ENCODE measurements at places on chromosomes 6 and 20. TPM values are rescaled to one million over a fixed set of nuclear protein-coding genes. Genes with fewer than 3 reads are reported as not detected.

Gene OLIG3
- total RNA-seq = not detected

Gene SRMS
- not detected for total RNA-seq

Gene XKR7
- total RNA-seq = not detected

Gene C6orf163
- total RNA-seq = 1.6 TPM

Gene OR2H2
- total RNA-seq = not detected

Gene TREM2
- 0.35 TPM for total RNA-seq

Gene MEI4
- total RNA-seq = 0.73 TPM

Gene CPNE5
- 10.0 TPM for total RNA-seq

Gene ZMYND8
- total RNA-seq = 37.7 TPM

Gene TBXT
- not detected for total RNA-seq

Gene TRAPPC3L
- total RNA-seq = 0.11 TPM

Gene CAGE1
- not detected for total RNA-seq

DNA sequence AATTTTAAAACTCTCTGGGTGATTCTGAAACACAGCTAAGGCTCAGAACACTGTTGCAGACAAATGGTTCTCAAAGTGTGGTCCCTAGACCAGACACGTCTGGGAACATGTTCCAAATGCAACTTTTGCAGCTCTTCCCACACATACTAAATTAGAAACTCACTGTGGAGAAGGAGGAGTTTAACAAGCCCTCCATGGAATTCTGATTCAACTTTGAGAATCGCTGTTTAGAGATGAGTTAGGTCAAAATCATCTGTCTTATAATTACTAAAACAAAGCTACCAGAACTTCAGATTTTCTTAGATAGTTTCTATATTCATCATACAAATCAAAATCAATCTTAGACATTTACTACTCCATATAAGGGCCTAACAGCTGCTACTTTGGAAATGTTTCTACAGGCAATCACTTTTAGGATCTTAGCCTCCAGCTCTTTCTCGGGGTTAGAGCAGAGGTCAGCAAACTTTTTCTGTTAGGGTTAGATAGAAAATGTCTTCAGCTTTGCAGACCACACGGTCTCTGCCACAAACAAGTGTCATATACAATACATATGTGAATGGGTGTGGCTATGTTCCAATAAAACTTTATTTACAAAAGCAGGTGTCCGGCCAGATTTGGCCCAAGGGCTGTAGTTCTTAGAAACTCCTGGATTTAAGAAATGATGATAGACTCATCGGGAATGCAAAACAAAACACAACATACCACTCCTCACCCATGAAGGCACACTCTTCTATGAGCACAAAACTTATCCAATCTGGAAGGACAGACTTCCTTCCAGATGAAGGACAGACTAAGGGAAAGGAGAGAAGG is 50.0 kb upstream of the ARHGAP18 start:
- DNase-seq = no peak

DNA sequence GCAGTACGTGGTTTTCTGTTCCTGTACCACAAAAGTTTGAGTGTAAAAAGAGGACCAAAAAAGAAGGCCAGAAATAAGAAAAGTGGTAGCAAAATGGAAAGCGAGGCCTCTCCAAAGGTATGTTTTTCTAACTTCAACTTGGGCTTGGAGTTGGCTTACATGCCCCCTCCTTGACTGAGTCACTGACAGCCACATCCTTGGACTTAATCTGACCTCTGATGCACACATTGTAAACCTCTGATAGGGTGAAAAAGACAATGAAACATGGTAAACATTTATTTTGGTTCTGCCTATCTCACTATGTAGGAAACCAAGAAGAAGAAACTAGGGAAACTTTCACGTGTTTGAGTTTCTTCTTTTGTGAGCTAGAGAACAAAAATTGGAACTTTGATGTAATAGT is 503.2 kb upstream of the ID4 start:
- DNase-seq = no peak

DNA sequence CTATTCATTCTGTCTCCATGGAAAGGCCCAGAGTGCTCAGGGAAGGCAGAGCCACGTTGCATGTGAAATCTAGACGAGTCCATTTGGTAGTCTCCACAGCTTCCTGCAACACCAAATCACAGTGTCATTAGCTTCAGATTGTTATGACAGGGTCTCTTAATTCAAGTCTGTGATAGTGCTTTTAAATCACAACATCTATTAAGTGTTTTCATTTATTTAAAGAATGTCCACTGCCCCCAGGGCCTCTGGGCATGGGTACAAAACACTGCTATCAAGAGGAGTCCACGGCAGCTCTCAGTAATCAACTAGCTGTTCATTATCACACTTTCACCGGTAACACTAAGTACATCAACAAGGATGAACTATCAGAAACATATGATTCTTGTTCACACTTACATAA is 455.9 kb upstream of the JARID2 start:
- no peak for DNase-seq

DNA sequence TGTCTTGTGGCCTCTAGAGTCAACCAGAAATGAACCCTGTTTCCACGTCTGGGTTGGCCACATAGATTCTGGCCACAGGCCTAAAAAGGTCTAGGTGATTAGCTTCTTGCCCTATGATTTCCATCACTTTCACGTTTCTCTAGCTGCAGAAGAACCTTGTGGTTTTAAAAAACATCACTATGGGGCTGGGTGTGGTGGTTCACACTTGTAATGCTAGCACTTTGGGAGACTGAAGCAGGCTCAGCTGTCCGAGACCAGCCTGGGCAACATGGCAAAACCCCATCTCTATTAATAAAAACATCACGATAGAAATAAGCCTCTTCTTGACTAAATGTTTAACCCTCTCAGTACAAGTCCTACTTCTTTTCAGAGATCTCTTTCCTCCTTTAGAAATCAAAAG is 27.6 kb downstream of the POLR1C start:
- no peak for DNase-seq

- no peak for DNase-seq
Measured at GRCh38 chr6:99177736-99178135, 171.7 kb downstream of the FAXC start.

GRCh38 chr6:169157197-169158148 is 96.2 kb downstream of the THBS2 start:
- no peak for DNase-seq

- no peak for DNase-seq
Measured at GRCh38 chr6:38378801-38379200, 260.9 kb downstream of the BTBD9 start.

DNA sequence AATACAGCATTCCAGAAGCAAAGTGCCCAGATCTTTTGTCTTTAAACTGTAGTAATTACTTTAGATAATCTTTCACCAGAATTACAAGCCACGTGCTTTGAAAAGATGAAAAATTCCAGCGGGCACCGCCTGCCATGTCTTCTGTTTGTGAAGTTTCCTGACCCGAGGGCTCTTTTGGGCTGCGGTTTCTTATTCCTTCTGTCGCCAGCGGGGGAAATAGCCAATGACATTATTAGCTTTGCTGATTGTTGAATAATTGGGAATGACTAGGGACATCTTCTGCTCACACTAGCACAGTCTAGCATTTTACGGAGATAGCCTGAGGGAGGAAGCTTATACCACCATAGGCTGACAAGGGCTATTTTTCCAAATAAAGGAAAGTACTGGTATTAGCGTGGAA is 124.7 kb downstream of the SAMD5 start:
- DNase-seq = no peak

DNA sequence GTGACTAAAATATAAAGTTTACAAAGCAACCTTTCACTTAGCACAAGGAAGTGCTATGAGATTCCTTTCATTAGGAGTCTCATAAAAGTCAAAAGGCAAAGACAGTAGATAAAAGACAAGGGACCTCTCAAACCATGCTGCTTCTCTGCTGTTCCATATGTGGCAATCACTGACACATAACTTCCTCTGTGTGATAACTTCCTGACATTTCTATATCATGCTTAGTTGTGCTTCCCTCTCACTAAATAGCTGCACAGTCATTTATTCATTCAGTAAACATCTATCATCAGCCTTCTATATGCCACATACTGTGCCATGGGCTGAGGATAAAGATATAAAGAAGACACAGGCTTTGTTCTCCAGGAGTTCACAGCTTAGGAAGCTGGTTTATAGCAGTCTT is 214.8 kb upstream of the GRIK2 start:
- DNase-seq = no peak

GRCh38 chr6:70717038-70717801 is 49.5 kb downstream of the SMAP1 start:
- DNase-seq = no peak

- DNase-seq = no peak
Measured at GRCh38 chr20:49961413-49961812, 21.4 kb upstream of the SNAI1 start.

GRCh38 chr6:144248476-144249301 is 36.4 kb upstream of the UTRN start:
- no peak for DNase-seq

DNA sequence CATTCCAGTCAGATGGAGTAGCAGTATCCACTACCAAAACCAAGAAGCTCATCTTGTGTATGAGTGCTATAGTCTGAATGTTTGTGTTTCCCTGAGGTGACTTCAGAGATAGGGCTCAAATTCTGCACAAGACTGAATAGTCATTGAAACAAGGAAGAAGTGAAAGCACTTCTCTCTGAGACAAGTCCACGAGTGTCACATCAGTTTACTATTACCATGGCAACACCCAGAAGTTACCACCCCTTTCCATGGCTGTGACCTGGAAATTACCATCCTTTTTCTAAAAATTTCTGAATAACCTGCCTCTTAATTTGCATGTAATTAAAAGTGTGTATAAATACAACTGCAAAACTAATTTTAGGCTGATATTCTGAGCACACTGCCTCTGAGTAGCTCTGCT is 682.1 kb upstream of the ADGRB3 start:
- DNase-seq = no peak

- DNase-seq = no peak
Measured at GRCh38 chr6:44651604-44652003, 264.1 kb downstream of the CDC5L start.

DNA sequence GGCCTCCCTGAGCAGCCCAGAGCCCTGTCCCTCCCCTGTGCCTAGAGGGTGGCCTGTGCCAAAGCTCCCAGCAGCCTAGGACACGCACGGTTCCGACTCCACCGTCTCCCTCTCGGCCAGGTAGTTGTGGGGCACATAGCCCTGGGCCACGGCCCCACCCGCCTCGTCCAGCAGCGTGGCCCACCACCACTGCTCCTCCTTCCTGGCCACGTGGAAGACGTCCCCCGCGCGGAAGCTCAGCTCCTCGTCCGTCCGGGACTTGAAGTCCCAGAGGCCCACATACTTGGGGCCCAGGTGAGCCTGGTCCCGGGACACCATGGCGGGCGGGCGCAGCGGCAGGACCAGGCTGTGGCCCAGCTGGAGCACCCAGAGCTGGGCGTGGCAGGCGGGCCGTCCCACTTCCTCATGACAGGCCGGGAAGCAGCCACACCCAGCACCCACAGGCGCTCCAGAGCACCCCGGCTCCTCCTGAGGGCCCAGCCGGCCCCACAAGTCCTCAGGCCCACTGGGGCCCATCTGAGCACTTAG is at the start of gene PTK6:
Gene PTK6 (minus strand): TSS at position 380 of the 528 bp plus-strand sequence. CDS start 62 bp downstream, at position 318.
- peak; percentile 81 for DNase-seq

- no peak for DNase-seq
Measured at GRCh38 chr20:12998046-12998445, 10.7 kb upstream of the SPTLC3 start.

DNA sequence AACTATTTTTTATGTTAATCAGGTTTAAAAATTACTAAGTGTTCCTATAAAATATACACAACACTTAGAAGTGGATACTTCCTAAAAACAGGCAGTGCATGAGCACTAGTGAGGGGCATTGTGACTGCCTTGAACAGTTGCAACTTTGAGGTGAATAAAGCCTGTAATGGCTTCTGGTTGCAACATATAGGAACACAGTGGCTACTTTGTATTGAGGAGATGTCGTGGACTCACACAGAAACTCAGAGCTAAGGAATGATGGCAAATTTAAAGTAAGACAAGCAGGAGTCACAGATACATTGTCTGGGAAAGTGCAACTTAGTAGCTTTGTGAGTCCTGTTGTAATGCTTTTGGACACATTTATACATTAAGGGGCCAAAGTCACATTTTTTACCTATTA is 861 bp upstream of the HLA-A start:
- DNase-seq = no peak

DNA sequence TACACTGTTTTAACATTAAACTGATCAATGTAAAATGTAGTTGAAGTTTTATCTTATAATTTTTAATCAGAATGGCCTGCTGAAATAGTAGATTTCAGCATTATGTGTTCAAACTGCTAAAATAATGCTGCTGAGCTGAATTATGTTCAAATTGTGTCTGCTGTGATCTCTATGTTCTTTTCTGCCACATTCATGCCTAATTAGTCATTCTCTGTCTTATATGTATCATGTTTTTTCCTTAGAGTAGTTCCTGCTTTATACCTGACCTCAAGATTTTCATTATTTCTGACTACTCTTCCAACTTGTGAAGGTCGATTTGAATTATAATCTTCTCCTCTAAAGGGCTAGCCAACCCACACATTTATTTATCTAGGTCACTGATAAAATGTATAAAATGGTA is 476.7 kb upstream of the EPHA7 start:
- no peak for DNase-seq

- DNase-seq = no peak
Measured at GRCh38 chr6:33578164-33578563, 1.9 kb downstream of the BAK1 start.

GRCh38 chr20:48002517-48002970 is 217.3 kb upstream of the SULF2 start:
- no peak for DNase-seq

GRCh38 chr6:142763205-142763604 is 181.8 kb downstream of the HIVEP2 start:
- no peak for DNase-seq

DNA sequence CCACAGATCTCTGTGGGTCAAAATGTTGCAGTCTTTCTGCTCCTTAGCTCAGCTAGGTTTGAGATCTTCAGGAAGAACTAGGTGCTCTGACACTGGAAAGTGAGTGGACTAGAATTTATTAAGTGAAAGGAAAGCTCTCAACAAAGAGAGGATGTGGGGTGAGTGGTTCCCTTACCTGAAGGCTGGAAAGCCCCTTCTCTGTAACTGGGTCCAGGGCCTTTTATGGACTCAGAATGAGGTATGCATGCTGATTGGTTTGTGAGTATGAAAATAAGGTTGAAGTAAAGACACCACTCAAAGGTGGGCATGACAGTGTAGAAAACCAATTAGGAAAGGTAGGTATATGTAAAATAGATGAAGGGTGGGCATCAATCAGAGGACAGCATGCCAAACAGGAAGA is 485.5 kb downstream of the CD109 start:
- no peak for DNase-seq

DNA sequence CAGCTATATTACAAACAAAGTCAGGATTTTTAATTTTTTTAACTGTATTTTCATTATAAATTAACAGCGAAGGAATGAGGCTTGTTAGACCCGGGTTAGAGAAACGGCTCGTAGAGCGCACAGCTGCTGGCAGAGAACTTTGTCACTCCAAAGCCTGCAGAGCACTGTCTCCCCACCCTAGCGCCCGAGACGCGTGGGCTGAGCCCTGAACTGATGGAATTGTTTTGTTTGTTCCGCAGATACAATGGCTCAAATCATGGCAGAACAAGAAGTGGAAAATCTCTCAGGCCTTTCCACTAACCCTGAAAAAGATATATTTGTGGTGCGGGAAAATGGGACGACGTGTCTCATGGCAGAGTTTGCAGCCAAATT is 810 bp downstream of the LAMP5 start:
- no peak for DNase-seq

Data from Right ventricle myocardium superior (tissue), 1 donor.